ENCODE measurements at places on chromosomes 11 and 22.
A peak's percentile ranks its signal among the peaks of the same experiment; 100 is the strongest.

- peak; percentile 43 for DNase-seq
Measured at GRCh38 chr22:46239261-46240048, 10.6 kb downstream of the CDPF1 start.

- DNase-seq = no peak
Measured at GRCh38 chr11:117996058-117996457, 9.9 kb downstream of the IL10RA start.

DNA sequence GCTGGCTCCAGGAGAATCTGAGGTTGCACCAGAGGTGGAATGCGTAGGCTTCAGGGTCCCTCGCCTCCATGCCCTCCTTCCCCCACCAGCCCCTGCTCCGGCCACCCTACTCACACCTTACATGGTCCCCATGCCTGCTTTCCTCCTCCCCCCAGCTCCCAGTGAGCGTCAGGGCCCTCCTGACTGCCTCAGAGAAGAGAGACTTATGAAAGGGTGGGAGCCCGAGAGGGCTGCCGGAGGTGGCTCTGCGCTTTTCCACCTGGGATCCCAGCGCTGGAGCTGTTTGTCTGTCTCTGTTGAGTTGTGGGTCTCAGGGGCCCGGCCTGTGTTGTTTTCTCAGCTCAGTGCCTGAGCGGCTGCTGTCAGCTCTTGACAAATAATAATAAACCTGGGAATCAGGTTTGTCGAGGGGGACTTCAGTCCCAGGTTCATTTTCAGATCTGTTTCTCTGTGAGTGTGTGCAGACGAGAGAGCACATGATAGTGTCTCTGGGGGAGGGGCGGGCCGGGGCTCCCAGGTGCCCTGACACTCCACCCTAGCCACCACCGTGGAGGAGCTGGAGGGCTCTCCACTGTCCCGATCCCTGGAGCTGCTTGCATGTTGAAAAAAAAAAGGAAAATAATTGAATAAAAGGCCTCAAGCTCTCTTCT lies 153.7 kb downstream of the FEZ1 start:
- no peak for DNase-seq

- DNase-seq = no peak
Measured at GRCh38 chr11:16923987-16924386, 90.2 kb downstream of the PLEKHA7 start.

DNA sequence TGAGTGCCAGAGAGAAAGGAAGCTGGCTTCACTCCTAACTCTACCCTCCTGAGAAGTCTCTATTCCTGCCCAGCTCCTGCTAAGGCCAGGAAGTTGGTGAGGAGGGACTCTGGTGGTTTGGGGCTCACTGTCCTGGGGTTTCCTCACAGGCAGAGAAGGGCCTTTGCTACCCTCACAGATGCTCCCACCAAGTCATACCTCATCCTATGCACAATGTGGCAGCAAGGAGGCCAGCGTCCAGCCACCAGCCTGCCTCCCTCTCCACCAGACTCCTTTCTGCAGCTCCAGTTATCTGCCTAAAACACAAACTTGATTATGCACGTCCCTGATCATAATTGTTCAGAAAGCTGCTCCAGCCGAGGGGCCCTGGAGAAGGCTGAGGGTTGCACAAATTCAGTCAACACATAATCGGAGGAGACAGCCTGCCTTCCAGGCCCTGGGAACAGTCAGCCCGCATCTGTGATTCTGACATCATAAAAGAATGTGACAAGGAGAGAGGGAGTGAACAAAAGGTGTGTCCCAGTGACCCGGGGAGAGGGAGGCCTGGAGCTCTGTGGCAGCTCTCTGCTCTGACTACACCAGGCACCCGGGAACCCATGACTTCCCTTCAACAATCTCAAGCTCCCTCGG lies 28.8 kb downstream of the DKK3 start:
- no peak for DNase-seq

GRCh38 chr11:13271060-13271693 lies 6.4 kb upstream of the BMAL1 start:
- DNase-seq = no peak

DNA sequence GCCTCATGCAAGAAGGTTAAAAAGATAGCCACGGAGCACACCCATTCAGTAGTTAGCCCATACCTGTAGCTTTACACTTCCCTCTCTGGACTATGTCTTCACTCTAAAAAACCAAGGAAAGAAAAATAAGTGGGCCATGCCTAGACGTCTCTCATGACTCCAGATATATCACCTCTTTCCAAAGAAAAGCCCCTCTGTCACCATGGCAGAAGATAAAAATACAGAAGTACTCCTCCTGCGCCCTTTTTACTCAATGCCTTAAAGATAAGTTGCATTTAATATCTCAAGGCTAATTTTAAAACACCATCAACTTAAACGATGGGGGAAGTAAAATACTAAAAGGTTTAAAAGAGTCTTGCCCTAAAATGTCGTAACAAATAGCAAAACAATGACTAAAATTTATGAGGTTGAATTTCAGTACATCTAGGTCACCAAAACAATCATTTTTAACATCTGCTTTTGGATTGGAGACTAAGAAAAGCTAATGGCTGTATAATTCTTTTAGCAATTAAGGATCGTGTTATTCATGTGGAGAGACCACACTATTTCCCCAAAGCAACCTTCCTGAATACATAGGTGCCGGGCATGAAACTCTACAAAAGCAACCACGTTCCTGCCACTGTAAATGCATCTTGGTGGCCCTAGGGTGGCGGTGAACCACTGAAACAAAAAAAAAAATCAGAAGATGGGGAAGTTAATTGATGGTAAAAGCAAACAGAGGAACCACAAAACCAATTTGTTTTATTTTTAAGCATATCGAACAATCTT lies 46.0 kb downstream of the CELF1 start:
- no peak for DNase-seq

- peak; percentile 18 for DNase-seq
Measured at GRCh38 chr11:121035780-121036179, 11.9 kb downstream of the TBCEL start.

- no peak for DNase-seq
Measured at GRCh38 chr22:19443544-19444211, 3.8 kb downstream of the C22orf39 start.

DNA sequence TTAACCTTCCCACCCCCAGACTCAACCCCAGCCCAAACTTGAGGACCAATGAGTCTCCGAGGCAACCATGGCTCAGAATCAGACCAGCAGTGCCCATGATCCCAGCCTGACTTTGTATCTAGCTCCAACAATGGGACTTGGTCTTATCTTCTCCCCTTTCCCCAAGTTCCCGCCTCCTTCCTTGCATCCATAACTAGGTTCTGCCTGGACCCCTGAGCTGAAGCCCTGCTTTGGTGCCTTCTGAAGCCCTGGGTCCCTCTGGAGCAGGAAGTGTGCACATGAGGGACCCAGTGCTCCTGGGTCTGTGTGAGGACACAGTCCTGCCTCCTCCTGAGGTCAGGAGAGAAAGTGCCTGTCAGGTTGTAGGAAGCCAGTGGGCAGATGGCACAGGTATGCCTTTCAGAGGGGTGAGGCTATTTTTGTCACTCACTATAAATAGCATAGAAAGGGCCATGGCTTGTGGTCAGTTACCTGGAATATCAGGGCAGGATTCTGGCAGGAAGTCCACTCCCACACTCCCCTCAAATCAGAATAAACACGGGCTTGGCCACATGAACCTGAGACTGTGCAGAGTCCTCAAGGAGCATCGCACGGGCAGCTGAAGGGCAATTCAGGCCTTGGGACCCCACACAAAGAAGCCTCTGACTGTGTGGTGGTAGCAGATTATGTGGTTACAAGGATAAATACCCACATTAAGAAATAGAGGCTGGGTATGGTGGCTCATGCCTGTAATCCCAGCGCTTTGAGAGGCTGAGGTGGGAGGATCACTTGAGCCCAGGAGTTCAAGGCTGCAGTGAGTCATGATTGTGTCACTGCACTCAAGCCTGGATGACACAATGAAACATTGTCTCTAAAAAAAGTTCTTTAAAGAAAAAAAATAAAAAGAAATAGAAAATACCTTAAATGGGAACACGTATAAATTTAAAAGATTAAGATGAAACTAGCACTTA lies 27.4 kb downstream of the RCN1 start:
- no peak for DNase-seq

DNA sequence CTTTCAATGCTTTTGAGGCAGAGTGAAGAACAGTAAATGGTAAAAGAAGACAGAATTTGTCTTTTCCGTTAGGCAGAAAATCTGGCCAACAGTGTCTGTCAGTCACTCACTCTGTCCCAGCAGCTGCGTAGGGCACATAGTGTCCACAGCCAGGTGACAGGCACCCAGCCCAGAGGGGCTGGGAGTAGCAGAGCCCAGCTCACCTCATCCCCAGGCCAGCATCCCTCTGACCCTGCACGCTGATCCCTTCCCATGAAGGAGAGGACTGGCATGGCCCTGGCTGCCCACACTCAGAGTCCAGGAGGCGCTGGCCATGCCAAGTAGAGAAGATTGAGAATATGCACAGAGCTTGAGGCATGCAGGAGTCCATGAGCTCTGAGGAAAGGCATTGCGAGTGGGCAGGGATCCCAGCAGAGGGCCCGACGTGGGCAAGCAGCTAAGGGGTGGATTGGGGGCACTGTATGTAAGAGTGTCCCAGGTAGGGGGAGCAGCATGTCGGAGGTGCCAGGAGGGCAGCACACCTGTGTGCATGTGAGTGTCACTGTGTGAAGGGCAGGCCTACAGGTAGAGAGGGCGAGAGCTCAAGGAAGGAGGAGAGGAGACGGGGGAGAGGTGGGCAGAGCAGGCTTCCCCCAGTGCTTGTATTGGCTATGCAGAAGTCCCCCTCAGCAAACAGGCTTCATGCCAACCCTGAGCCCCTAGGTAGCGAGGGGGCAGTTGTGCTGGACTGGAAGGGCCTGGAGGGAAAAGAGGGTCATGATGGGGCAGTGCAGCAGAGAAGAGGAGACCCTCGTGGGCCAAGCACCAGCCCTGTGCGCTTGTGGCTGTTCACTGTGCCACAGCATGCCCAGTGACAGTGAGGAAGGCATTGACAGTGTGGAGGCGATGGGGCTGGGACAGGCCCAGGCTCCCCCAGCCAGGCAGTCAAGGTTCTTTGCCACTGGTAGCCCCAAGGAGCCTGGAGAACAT lies 133.8 kb downstream of the OSBP2 start:
- DNase-seq = no peak

DNA sequence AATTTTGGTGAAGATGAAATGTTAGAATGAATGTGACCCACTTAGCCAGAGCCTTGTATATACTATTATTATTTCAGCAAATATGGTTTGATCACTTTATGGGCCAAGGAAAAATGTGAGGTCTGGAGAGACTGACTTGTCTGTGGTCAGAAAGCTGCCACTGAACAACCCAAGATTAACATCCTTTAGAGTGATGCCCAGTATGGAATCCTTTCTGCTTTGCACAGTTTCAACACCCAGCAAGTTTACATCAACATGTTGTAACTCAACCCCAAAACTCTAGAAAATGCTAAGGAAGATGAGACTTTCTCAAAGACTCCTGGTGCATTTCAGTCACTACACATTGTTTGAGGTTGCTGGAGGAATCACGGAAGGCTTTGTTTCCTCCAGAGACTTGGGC lies 107.7 kb downstream of the SNX19 start:
- no peak for DNase-seq

DNA sequence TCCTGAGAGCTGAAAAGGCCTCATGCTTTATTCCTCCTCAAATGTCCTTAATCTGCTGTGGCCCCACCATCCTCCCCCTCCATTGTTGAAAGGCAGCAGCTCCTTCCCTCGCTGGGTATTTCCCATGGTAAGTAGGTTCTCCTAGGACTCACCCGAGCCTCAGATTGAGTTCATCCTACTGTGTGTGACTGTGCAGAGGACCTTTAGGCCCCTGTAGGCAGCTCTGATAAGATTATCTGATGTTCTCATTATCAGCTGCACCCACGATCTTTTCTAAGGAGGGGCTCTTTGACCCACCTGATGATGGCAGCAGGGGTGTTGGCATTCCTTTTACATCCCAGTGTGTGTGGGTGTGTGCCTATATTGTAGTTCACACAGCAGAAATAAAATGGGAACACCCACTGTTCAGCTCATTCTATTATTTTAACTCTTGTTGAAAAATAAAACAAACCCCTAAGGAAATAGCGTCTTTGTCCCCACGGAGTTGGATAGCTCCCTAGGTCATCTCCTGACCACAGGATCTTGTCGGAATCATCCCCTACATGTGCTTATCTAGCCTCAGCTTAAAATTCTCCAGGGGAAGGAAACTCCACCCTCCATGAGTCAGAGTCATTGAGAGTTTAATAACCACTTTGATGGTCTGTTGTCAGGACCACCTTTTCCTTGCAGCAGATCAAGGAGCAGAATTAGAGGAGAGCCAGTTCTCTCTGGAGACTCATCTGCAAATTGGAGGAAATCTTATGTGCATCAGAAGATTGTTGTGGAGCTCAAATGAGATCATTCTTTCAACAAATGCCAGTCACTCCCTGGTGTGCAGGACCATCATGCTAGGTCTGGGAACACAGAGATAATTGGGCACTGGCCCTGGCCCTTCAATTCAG lies 19.3 kb downstream of the ENDOD1 start:
- peak; percentile 73 for DNase-seq

GRCh38 chr11:44775366-44775984 lies 48.7 kb downstream of the TSPAN18 start:
- DNase-seq = peak; percentile 61

DNA sequence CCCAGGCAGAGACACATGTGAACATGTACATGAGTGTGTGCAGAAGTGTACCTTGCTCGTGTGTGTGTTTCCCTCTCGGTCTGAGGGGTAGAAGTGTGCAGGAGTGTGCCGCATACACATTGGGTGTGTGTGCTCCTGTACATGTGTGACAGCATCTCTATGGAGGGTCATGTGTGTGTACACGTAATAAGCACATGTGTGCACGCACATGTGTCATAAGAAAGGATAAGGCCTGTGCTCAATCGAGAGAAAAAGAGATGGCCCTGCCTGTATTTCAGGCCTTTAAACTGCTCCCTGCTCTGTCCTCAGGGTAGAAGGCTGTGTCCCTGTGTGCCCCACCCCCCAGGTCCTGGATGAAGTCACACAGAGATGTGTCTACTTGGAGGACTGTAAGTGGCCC lies 61.8 kb downstream of the OTOG start:
- DNase-seq = no peak

DNA sequence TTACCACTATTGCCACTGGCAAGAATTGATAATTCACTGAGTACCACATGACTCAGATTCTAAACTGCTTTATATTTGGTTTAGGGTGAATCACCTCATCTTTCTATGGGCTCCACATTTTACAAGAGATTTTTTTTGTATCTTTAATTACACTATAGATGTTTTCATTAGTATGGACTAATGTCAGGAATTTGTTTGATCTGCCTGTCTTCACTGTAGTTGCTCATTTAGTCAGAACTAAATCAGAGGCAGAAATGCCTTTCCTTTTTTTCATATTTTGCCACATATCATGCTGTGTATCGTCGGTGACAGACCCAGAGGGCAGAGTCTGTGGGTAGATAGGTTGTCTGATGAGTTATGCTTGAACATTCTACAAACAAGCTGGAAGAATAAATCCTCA lies 524.1 kb downstream of the METTL15 start:
- DNase-seq = no peak
